ENCODE measurements at places on chromosomes 5 and 9. TPM values are rescaled to one million over a fixed set of nuclear protein-coding genes. Genes with fewer than 3 reads are reported as not detected.

DNA sequence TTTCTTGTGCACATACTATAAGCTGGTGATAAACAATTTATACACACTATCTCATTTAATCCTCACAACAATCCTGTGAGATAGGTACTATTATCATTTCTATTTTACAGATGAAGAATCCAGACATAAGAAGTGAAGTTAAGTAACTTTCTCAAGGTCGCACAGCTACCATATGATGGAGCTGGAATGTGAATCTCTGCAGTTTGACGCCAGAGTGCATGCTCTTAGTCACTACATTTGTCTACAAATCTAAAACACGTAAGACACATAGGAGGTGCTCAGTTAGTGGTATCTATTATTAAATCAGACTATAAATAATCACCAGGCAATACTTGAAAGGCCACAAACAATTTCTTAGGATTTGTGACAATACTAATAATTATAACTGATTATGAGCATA lies 45.0 kb upstream of the CDKN2B start:
- no peaks in the 10 kb centered on the region for H3K36me3 ChIP-seq
- H3K4me1 ChIP-seq: no peaks in the 10 kb centered on the region
- H3K4me3 ChIP-seq: no peak overlapping the region
- H3K27ac ChIP-seq: no peak overlapping the region
- no peak for DNase-seq
- no peaks in the 10 kb centered on the region for H3K27me3 ChIP-seq

GRCh38 chr9:87816036-87816435 lies 66.6 kb upstream of the SPATA31E1 start:
- no peaks in the 10 kb centered on the region for H3K36me3 ChIP-seq
- DNase-seq: no peak
- peaks cover 2% of the 10 kb centered on the region for H3K27me3 ChIP-seq
- no peak overlapping the region for H3K27ac ChIP-seq

GPR151 gene
- not detected for total RNA-seq

PCDHGA3 gene
- total RNA-seq: not detected

FCN1 gene
- total RNA-seq: 0.59 TPM

- no peaks in the 10 kb centered on the region for H3K4me1 ChIP-seq
- no peak for DNase-seq
- H3K36me3 ChIP-seq: no peaks in the 10 kb centered on the region
Observed at GRCh38 chr9:2755285-2755684, 38.0 kb downstream of the KCNV2 start.

GRCh38 chr9:75132244-75132643 lies 43.9 kb downstream of the OSTF1 start:
- no peak overlapping the region for H3K27ac ChIP-seq
- no peak for DNase-seq
- no peaks in the 10 kb centered on the region for H3K27me3 ChIP-seq
- peaks cover 5% of the 10 kb centered on the region for H3K4me1 ChIP-seq

DNA sequence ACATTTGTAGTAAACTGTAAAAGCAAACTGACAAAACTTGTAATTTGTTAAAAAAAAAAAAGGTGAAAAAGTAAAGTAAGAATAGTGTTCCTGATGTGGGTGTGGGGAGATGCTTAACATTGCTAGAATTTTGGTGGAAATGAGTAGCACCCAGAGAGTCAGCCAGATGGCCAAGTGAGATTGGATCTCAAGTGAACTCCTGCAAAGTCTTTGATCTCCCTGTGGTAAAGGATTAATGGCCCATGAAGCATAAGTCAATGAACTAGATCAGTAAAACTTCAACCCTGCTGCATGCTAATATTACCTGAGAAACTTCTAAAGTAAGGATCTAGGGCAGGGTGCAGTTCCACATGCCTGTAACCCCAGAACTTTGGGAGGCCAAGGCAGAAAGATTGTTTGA lies 19.0 kb upstream of the FAM169A start:
- no peaks in the 10 kb centered on the region for H3K27me3 ChIP-seq
- peaks cover 6% of the 10 kb centered on the region for H3K4me1 ChIP-seq
- DNase-seq: no peak
- H3K36me3 ChIP-seq: no peaks in the 10 kb centered on the region
- H3K27ac ChIP-seq: no peak overlapping the region

GAS1 gene
- 0.32 TPM for total RNA-seq

DNA sequence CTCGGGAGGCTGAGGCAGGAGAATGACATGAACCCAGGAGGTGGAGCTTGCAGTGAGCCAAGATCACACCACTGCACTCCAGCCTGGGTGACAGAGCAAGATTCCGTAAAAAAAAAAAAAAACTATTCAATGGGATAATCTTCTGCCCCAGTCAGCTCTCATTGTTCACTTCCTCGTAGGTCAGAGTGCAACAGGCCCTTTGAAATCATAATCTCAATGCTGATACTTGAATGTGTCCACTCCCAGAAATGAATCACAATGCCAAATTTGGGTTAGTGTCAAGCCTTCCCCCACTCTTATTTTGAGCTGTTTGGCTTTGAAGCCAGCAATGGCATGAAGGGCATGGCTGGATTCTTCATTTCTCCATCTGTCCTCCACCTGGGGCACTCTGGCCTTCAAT lies 610.3 kb upstream of the KLF4 start:
- no peak for DNase-seq
- H3K27ac ChIP-seq: no peak overlapping the region
- H3K27me3 ChIP-seq: no peaks in the 10 kb centered on the region
- no peaks in the 10 kb centered on the region for H3K4me1 ChIP-seq

PPP1R26 gene
- total RNA-seq: 1.8 TPM

GRCh38 chr5:90162324-90162723 lies 247.2 kb downstream of the CETN3 start:
- no peak overlapping the region for H3K27ac ChIP-seq
- no peaks in the 10 kb centered on the region for H3K36me3 ChIP-seq
- H3K4me1 ChIP-seq: no peaks in the 10 kb centered on the region
- no peaks in the 10 kb centered on the region for H3K27me3 ChIP-seq

DNA sequence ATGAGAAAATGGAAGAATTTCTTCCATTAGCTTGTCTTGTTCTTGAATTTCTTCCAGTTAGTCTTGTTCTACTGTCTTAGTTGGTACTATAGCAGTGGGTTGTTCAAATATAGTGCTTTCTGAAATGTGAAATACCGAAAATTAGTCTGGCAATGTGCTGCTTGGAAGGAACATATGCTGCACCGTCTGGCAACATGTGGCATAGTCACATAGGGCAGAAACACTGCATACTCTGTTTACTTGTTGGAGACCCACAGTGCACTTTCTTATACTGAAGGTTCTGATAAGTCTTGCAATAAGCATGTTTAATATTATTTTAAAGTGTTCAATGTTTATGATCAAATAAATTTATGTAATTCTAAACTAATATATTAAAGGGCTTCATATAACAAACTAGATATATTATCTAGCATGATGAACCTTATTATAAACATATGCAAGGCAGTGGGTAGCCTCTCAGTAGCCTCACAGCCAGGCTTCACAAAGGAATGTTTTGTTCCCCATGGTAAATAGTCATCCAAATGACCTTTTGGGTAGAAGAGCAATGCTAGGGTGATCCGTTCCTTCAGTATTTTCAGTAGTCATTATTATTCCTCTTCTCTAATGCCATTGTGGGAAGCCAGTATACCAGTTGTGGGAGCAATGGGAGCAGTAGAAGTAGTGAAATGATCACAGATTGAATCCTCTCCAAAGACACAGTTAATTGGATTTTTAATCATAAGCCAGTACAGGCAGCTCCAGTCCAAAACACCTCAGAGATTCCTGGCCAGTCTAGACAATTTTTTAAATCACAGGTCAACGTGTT lies 1106.7 kb downstream of the DTWD2 start:
- H3K36me3 ChIP-seq: no peaks in the 10 kb centered on the region
- no peak for DNase-seq
- no peaks in the 10 kb centered on the region for H3K4me1 ChIP-seq
- no peaks in the 10 kb centered on the region for H3K27me3 ChIP-seq
